Progenitor cell of endocrine pancreas (in vitro differentiated cells): ENCODE measurements at places on chromosomes 16 and 17.

DNA sequence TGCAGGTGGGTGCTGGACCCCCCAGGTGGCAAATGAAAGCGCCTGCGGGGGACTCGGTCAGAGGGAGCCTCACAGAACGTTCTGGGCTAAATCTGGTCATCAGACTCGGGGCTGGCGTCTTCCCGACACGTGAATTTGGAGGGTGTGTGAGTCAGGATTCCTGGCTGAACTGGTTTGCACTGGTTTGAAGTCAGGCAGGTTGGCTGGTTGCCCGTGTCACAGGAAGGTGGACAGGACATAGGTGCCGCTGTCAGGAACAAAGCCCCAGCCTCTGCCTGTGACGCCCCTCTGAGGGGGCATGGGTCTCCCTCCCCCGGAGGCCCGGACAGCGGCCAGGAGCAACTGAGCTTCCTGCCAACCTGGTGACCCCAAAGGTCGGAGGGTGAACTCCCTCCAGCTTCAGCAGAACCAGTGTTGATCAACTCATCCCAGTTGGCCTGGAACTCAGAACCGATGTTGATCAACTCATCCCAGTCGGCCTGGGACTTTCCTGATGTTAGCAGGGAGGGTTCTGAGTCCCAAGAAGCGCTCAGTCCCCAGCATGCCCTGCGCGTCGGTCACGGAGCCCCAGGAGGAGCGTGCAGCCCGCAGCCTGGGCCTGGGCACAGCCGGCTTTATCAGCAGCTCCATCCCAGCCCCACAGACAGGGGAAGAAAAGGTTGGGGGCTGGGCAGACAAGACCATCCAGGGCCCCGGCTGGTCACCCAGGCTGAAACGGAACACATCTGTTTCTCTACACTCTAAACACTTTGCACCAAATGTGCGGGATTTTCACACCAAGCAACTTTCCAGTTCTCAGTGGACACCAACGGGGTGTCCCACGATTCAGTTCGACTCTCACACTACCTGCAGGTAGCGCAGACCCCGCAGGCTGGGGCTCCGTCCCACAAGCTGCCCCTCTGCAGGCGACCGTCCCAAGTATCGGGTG, 14.4 kb upstream of the METRNL start:
- DNase-seq = peak; percentile 8

DNA sequence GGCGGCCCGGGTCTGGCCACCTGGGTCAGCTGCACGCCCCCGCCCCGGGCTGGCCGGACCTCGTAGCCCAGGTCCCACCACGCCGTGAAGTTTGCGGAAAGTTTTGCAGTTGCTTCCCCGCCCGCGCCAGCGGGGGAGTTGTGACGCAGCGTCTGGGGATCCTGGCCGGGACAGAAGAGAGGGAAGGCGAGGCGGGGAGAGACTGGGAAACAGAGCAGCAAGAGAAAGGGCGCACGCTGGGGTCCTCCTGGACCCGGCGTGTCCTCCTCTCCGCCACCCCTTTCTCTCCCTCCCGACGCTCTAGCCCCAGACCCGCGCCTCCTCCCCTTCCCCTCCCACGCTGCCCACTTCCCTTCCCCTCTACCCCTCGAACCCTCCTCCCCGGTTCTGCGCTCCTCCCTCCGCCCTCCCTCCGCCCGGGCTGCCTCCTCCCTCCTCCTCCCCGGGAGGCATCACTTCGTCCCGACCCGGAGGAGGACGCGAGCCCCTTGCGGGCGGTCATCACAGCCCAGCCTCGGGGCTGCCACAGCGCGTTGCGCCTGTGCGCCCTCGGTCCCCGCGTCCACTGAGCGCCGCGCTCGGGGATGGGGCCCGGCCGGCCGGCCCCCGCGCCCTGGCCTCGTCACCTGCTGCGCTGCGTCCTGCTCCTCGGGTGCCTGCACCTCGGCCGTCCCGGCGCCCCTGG, at the start of gene MRC2:
TSS of gene MRC2 (plus strand) at position 452 of the 685 bp plus-strand sequence. CDS start at position 585, 133 bp downstream.
- peak; percentile 39 for DNase-seq

GRCh38 chr17:34675605-34676004, 96.2 kb downstream of the TMEM132E start:
- DNase-seq = no peak

DNA sequence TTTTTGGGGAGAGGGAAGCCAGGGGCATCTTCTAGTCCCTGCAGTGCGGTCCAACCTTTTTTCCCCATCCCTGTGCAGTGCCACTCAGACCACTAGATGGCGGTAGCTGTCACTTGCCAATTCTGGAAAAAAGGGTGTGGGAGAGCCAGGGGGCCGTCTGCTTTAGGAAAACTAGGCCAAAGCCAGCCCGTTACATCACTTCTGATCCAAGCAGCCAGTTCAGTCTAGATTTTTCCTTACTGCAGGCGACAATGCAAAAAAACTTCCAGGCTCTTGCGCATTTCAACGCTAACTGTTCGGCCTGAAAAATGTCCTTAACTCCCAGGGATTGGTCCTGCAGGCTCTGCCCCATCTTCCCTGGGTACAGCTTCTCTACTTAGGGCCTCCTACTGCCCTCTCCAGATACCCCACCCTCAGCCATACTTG, 69.2 kb upstream of the CES5A start:
- peak; percentile 65 for DNase-seq

GRCh38 chr17:12055889-12056288, 35.2 kb downstream of the MAP2K4 start:
- DNase-seq = no peak

GRCh38 chr17:67244431-67245072, 444 bp downstream of the HELZ start:
- no peak for DNase-seq

DNA sequence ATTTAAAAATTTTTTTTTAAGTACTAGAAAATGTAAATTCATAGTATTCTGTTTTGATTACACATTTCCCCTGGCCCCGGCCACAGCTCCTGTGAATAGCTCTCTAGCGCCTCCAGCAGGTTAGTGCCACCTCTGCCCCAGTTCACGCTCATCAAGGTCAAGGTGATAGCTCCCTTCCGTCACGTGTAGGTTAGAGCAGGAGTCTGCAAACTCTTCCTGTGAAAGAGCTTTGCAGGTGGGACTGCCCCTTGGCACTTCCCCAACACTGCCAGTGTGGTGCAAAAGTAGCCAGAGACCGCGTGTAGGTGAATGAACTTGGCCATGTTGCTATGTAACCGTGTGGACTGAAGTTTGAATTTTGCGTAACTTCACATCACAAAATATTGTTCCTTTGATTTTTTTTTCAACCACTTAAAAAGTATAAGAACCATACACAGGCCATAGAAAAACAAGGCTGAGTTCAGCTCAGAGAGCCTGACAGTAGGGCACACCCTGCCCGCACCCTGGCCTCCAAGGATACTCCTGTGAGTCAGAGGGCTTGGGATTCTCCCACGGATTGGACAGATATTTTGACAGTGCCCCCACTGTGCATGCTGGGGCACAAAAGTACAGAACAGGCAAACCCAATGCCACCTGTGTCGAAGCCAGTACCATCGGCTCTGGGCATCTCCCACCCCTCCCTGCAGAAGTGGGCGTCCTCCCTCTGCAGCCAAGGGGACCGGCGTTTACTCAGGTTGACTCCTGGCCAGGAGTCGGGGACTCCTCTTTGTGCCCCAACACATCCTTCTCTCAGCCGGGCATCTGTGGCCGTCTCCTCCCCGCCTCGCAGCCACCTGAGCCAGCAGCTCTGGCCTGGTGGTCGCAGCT, 92.0 kb upstream of the CHMP6 start:
- DNase-seq = no peak

GRCh38 chr16:9176547-9177418, 85.3 kb downstream of the HAPSTR1 start:
- no peak for DNase-seq

DNA sequence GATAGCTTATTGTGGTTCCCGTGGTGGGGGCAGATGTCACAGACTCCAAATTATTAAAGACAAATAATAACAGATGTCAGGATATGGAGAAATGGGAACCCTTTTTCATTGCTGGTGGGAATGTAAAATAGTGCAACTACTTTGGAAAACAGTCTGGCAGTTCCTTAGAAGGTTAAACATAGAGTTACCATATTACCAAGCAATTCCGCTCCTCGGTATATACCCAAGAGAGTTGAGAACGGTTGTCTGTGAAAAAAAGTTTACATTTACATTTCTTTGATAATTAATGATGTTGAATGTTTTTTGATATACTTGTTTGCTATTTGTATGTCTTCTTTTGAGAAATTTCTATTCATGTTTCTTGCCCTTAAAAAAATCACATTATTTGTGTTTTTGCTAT, 41.2 kb downstream of the OR1D5 start:
- DNase-seq = no peak

DNA sequence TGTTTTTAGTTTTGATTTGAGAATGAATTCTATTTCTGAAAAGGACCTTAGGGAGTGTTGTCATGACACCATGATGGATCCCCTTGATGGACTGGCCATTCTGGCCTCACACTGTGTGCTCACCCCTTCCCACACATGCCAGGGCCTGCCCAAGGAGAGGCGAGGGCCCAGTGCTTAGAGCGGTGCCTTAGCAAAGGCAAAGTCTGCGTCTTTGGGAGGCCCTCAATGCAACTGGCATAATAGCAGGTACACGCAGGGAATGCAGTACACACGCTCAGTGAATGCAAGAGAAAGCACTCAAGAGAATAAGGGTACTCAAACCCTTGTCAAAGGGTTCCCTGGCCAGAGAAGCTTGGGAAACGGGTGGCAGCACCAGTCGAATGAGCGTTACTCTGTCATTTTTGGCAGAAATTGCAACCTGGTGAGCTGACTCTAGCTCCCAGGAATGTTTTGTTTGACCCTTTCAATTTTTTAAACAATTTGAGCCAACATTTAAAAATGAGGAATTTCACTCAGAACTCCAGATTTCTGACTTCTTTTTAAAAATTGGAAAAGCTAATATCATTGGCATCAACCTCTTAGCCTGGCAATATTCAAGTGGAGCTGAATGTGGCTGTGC, 32.1 kb downstream of the NKD1 start:
- DNase-seq = no peak

GRCh38 chr17:81471818-81472456, 40.7 kb downstream of the ACTG1 start:
- DNase-seq = no peak

- no peak for DNase-seq
Measured at GRCh38 chr17:45942284-45942683, 47.9 kb downstream of the MAPT start.

DNA sequence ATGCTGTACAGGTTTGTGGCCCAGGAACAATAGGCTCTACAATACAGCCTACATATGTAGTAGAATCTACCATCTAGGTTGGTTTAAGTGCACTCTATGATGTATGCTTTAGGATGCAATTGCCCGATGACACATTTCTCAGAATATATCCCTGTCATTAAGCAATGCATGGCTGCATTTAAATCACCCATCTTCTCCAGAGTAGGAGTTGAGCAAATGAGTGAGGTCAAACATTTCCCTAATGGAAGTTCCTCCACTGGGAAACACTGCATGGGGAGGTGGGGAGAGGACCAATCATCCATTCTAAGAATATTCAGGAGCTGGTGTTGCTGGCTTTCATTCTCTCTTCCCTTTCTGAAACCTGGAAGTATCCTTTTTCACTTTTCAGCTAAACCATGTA, 2.0 kb upstream of the PCTP start:
- no peak for DNase-seq

DNA sequence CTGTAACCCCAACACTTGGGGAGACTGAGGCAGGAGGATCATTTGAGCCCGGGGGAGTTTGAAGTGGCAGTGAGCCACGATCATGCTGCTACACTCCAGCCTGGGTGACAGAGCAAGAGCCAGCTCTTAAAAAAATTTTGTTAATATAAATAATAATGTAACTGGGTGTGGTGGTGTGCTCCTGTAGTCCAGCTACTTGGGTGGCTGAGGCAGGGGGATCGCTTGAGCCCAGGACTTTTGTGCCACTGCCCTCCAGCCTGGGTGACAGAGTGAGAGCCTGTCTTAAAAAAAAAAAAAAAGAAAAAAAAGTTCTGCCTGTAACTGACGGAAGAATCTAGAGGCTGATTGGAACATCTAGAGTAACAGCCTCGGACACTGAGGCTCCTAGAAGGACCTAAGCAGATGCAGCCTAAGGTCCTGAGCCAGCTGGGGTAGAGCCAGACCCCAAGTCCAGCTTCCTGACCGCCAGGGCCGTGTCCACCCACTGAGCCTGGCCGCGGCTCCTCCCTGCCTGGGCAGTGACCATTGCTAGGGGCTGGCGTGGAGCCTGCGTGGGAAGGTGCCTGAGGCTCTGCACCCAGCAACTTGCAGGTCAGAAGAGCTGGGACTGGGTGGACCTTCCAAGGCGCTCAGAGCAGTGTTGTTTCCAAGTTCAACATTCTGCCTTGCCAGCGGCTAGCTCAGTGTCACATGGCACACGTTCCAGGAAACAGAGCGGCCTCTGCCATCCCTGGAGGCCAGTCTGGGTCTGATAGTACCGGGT, 209.4 kb upstream of the CIBAR2 start:
- DNase-seq = no peak

DNA sequence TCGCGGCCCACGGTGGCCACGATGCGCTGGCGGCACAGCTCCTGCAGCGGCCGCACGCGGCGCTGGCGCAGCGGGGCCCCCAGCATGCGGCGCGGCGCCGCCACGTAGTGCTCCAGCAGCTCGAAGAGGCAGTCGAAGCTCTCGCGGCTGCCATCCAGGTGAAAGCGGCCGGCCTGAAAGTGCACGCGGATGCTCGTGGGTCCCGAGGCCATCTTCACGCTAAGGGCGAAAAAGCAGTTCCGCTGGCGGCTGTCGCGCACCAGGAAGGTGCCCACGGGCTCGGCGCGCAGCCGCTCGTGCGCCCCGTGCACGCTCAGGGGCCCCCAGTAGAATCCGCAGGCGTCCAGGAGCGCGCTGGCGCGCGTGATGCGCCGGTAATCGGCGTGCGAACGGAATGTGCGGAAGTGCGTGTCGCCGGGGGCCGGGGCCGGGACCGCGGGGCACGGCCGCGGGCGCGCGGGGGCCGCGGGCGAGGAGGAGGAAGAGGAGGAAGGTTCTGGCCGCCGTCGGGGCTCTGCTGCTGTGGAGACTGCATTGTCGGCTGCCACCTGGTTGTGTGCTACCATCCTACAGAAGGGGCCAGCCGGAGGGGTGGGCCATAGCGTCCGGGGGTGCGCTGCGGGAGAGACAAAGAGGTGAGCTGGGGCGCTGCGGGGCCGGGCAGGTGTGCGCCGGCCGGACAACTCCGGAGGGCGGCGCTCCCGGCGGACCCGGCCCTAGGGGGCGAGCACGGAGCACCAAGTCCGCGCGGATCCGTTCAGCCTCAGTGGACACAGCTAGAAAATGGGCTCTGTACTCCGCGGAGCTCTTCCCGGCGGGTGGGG, 879 bp downstream of the SOCS1 start:
- peak; percentile 42 for DNase-seq

- no peak for DNase-seq
Measured at GRCh38 chr17:63240106-63240505, 206.0 kb downstream of the CYB561 start.

DNA sequence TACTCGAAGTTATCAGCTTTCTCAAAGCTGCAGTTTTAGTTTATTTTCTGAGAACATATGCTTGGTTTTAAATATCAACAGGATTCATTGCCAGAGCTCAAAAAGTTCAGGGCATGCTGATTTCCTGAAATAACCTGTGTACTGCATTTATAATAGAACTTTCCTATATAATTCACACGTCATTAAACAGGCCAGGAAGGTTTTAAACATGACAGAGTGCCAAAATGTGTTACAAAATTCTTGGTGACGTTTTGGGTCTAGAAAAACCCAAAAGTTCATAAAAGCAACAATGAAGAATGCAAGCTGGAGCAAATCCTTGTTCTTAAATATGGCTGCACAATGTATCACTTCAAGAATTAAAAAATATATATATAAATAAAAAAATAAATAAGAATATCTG, 1139.1 kb downstream of the CDH11 start:
- no peak for DNase-seq
